ENCODE measurements at places on chromosomes 6 and 20. TPM values are rescaled to one million over a fixed set of nuclear protein-coding genes. Genes with fewer than 3 reads are reported as not detected.

MUC21 gene
- not detected for total RNA-seq

- no peak for DNase-seq
Measured at GRCh38 chr6:111147440-111147839, 60.1 kb downstream of the SLC16A10 start.

DNA sequence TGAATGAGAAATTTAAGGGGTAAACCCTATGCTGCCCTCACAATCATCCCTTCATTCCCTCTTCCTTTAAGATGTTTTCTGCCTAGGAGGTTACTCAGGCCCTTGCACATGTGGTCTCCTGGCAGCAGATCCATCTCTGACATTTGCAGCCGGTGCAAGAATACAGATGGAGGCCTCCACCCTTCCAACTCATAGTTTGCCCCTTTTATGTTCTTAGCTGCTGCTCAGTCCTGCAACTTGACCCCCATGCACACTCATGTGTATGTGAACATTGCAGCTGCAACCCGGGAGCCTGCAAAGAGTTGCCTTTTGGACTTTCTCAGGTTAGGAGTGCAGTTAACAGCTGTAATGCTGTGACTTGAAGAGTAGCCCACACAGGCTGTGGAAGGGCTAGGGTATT, 131.9 kb upstream of the SGK1 start:
- DNase-seq, result no peak

- no peak for DNase-seq
Measured at GRCh38 chr6:99362678-99363268, 13.3 kb upstream of the FAXC start.

DNA sequence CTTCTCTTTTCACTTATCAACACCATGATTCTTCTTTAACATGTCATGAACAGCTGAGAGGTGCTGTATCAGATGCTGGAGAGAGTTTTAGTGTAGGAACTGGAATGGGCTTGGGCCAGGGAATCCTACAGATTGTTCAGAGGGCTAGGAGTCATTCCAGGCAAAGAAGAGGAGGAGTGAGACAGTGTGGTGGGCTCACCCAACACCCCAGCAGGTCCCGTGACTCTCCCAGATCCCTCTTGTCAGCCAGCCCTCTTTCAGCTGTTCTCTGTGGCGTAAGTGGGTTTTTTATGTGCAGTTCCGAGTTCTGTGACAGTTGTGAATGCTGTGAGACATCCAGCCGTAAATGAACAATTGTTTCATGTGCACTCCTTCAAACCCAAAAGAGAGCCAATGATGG, 31.4 kb upstream of the CEP162 start:
- no peak for DNase-seq
